ENCODE measurements at places on chromosomes 12 and 14. TPM values are rescaled to one million over a fixed set of nuclear protein-coding genes. Genes with fewer than 3 reads are reported as not detected.

TSPAN19 gene
- polyA plus RNA-seq, result 0.10 TPM

ITFG2 gene
- 24.9 TPM for polyA plus RNA-seq

SLCO1B3 gene
- polyA plus RNA-seq, result not detected

CAPZA3 gene
- polyA plus RNA-seq, result not detected

KLRC3 gene
- polyA plus RNA-seq, result not detected

PPM1H gene
- 3.9 TPM for polyA plus RNA-seq

EPYC gene
- polyA plus RNA-seq, result not detected

SOAT2 gene
- polyA plus RNA-seq, result 0.33 TPM

TMEM63C gene
- 0.67 TPM for polyA plus RNA-seq

DNA sequence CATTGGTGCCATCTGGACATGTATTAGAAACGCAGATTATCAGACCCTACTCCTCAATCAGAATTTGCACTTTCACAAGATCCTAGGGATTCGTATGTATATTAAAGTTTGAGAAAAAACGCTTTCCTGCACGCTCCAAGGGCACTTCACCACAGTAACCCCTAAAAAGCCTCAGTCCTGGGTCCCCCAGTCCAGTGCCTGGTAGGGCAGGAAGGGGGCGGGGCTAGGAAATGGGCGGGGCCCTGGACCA, 369 bp downstream of the DEPDC4 start:
- DNase-seq, result no peak

DNA sequence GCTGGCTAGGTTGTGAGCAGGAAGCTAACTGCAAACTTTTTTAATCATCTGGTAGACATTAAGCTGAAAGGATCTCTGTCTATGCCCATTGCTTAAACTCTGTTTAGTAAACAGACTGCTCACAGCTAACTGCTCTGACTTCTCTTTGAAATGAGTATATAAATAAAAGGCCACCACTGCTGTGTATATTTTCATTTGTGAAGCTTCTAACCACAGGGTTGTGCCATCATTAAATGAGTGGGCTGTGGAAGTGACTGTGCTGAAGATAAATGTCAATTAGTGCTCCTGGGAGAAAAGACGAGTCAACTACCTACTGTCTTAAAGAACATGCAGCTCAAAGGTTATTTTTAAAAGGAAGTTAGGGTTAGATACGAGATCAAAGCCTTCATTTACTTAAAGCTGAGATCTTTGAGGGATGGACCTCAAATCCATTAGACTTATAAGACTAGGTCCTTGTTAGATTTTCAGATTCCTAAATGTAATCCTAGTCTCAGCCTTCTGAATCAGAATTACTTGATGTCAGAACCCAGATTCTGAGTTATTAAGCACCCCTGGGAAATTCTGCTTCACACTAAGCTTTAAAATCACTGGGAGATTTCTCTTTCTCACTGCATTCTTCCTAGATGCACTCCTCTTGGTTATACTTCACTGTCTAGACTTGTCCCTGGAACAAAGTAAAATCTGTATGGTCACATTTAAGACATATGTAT, 213.1 kb upstream of the FLRT2 start:
- no peak for DNase-seq

DNA sequence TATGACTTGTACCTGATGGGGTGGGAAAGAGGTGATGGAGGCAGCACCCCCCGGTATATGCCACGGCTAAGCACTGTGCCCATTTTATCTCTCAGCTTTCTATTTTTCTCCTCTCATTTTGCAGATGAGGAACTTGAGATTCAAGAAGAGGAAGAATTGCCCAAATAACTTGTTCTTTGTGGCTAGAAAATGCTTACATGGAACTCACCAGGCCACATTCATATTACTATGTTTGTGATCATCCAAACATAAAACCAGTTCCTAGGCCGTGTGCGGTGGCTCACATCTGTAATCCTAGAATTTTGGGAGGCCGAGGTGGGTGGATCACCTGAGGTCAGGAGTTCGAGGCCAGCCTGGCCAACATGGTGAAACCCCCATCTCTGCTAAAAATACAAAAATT, 14.5 kb upstream of the PSMD9 start:
- DNase-seq, result no peak

DNA sequence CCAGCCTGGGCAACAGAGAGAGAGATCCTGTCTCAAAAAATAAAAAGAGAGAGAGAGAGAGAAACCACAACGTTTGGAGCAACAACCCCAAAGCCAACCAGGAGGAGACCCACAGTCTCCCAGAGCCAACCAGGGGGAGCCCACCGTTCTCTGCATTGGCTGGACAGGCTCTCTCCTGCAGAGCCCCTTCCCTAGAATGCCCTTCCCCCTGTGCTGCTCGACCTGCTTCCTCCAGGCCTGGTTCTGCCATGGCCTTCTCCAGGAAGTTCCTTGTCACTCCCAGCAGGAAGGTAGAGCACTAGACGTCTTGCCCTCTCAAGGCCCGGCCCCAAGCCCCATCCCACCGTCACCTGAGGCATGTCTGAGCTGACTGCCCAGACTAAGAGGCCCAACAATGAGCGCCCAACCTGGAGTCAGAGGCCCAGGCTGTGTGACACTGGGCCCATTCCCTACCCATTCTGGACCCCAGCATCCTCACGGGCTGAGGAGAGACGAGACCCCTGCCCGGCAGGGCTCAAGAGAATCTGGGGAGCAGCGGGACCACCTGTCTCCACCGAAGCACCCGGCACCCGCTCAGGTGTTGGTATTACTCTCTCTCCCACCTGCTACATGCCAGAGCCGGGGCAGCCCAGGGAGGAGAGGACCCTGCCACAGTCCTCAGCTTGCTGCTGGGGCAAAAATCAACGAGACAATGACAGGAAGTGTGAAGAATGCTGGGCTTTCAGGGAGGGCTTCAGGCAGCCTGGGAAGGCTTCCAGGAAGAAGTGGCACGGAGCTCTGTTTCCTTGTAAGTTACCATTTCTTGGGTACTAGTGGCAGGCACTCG, 61.2 kb downstream of the DIO3 start:
- DNase-seq, result no peak

DNA sequence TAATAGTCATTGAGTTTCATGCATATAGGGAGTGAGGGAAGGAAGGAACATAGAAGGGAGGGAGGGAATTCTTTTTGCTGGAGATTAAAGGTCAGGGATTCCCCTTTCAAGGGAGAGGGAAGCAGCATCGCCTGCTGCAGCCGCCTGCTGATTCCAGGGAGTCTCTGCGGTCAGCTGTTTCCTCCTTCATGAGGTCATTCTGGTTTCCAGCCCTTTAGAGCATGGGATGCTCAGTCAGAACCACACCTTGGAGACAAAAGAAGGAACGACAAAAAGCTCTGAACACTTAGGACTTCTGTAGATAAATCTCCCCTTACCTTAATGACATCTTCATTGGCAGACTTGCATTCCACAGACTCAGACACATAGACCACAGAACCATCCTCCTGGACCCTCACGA, 923.0 kb upstream of the TMEM132C start:
- DNase-seq, result no peak

- no peak for DNase-seq
These were observed 8.6 kb upstream of the CHD4 start for GRCh38 chr12:6615802-6616201.

DNA sequence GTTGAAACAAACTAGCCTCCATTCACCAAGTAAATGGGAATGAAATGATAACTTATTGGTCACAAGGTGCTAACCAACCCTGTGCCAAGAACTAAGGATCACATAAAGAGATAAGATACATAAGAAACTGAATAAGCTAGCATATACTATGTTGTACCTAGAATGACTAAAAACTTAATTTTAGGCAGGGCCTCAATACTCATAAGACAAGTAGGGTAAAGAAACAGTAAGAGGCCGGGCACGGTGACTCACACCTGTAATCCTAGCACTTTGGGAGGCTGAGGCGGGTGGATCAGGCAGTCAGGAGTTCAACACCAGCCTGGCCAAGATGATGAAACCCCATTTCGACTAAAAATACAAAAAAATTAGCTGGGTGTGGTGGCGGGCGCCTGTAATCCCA, 17.7 kb downstream of the GDF11 start:
- DNase-seq, result no peak

- no peak for DNase-seq
These were observed 35.7 kb upstream of the DDX11 start for GRCh38 chr12:31037931-31038330.

DNA sequence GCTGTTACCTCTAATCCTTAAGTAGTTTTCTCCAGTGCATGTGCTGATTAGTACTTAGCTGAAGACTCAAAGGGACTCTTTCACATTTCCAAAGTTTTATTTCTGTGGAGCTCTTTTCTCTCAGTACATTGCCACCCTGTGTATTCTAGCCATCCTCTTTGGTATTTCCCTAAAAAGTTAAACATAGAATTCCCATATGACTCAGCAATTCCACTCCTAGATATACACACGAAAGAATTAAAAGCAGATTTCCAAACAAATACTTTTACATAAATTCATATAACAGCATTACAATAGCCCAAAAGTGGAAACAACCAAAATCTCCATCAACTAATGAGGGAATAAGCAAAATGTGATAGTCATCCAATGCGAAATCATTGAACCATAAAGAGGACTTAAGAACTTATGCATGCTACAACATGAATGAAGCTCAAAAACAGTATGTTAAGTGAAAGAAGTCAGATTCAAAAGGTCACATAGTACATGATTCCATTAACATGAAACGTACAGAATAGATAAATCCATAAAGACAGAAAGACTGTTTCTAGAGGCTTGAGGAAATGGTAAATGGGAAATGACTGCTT, 9.0 kb upstream of the NOVA1 start:
- no peak for DNase-seq

DNA sequence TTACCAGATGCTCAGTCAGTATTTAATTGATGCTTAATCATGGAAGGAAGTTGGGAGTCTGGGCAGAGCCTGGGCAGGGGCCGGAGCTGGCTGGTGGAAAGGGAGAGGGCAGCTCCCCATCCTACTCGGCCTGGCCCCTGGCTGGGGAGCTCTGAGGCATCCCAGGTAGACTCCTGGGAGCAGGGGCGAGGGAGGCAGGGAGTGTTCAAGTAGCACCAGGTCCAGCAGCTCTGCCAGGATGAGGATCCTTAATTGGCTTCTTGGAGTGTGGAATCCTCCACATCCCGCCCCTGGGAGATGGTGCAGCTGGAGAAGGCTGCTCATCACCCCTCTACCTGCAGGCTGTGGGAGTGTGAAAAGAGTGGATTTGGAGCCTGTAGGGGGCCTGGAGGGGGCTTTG, 30.9 kb downstream of the SYNDIG1L start:
- DNase-seq, result no peak

DNA sequence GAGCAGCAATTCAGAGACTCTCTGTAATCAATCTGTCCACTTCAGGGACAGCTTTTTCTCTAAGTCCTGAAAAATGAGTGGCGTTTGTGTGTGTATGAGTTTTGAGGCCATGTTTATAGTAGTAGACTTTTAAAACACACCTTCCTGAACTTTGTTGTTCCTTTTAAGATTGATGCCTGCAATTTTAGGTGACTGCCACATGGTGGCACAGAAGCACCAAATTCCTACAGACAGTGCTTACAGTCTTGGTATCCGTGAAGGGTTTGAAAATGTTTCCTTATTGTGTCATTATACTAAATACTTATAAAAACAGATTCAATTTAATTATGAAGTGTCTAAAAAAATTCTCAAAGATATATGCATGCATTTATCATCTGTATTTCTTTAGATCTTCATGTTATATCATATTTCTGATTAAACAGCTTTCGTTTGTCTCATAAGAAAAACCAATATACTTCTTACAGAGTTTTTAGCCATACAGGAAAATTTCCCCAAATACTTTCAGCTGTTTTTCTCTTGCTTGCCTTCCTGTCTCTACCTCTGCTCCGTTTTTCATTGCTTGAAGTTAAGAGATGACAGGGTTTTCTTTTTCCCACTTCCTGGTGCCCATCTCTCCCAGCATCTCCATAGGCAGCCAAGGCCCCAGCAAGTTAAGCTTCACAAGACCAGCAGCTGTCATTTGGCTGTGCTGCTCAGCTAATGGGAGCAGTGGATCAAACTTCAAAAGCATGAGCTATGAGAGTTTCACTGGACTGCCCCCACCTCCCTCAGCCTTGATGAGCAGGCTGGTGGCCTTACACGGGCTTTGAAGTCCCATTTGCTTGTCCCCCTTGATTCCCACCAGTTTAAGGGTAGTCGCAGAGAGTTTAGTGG, 259.6 kb downstream of the AKAP6 start:
- DNase-seq, result no peak

- no peak for DNase-seq
These were observed 164.1 kb downstream of the PIWIL1 start for GRCh38 chr12:130501821-130502220.

GRCh38 chr14:44783901-44784300, 177.8 kb downstream of the KLHL28 start:
- DNase-seq, result no peak

DNA sequence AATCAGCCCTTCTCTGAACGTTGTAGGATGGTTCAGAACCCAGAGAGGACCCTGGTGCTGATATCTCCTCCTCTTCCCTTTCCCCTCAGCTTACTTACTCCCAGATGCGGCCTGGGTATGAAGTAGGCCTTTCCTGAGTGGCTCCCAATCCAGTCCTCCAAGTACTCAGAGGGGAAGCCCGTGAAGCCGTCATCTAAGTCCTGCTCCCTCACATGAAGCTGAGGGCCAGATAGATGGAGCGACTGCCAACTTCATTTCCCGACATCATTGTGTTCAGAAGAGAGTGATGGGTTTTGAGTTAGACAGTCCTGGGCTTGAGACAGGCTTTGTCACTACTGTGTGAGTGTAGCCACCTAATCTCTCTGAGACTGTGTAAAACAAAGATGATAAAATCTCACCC, 2.7 kb downstream of the APOLD1 start:
- peak; percentile 32 for DNase-seq

GRCh38 chr14:59032826-59033225, 155.6 kb upstream of the DAAM1 start:
- DNase-seq, result no peak

- no peak for DNase-seq
These were observed 1.4 kb downstream of the MAP3K9 start for GRCh38 chr14:70807898-70808415.

DNA sequence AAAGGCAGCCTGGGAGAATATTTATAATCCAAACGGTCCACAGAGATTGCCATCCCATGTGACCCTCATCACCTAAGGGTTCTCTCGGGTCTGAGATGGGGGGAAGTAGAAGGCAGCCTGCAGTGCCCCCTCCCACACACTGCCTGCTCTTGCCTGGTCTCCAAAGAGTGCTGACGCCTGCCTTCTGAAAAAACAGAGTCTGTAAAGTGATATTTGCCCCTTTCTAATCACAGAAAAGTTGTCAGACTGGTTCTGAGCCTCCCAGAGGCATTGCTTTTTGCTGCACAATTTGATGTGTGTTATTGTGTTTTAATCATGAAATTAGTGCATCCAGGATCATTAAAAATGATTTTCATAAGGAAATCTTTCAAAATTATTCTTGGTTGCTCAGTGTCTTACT, 59.2 kb downstream of the TMEM30B start:
- no peak for DNase-seq

GRCh38 chr12:109331301-109331952, 16.3 kb upstream of the MYO1H start:
- no peak for DNase-seq

DNA sequence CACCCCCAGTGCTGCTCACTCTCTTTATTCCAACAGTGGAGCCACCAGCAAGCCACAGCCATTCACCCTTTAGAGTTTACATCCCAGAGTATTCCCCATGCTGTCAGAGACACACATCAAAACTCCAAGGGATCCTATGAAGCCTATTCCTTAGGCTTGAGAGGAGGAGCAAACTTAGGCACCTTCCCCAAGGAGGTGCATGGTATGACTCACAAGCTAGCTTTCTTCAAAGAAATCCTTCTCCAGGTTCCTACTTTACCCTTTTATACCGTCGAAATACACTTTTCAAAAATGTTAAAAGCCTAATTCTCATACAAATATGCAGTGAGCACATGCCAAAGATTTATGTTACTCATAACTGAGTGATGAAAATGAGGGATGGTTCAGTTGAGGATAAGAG, 175.4 kb downstream of the ETNK1 start:
- DNase-seq, result no peak

- no peak for DNase-seq
These were observed 4.1 kb downstream of the SLC48A1 start for GRCh38 chr12:47777151-47777550.

All from muscle of arm (tissue), 14 donors.